ENCODE measurements at places on chromosomes 2 and 18.

GRCh38 chr2:31523871-31524492 is 56.8 kb downstream of the SRD5A2 start:
- peak; percentile 47 for DNase-seq

- no peak for DNase-seq
Observed at GRCh38 chr2:241014764-241015163, 16.3 kb downstream of the SNED1 start.

DNA sequence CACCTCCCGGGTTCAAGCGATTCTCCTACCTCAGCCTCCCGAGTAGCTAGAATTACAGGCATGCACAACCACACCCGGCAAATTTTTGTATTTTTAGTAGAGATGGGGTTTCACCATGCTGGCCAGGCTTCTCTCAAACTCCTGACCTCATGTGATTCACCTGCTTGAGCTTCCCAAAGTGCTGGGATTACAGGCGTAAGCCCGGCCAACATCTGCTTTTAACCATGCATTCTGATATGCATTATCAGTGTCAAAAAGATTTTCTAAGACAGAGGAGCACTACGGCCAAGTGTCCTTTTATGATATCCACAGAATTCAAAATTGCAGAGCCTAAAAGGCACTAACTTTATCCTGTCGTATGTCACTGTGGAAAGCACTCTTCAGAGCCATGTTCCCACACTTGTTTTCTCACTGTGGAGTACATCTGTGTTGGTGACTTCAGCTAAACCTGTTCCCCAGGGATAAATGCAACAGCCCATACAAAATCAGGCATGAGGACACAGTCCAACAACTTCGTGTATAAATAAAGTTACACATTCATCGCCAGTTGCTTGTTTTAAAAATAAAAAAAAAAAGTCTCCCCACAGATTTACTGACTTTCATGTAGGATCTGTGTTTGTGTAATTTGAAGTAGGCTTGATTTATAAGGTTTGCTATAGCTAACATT is 56.4 kb downstream of the STK25 start:
- DNase-seq: no peak

GRCh38 chr2:142877216-142877838 is at the start of gene KYNU:
TSS of gene KYNU (plus strand) at chr2:142877664. CDS start at chr2:142885368, 7,704 bp downstream.
- DNase-seq: no peak

DNA sequence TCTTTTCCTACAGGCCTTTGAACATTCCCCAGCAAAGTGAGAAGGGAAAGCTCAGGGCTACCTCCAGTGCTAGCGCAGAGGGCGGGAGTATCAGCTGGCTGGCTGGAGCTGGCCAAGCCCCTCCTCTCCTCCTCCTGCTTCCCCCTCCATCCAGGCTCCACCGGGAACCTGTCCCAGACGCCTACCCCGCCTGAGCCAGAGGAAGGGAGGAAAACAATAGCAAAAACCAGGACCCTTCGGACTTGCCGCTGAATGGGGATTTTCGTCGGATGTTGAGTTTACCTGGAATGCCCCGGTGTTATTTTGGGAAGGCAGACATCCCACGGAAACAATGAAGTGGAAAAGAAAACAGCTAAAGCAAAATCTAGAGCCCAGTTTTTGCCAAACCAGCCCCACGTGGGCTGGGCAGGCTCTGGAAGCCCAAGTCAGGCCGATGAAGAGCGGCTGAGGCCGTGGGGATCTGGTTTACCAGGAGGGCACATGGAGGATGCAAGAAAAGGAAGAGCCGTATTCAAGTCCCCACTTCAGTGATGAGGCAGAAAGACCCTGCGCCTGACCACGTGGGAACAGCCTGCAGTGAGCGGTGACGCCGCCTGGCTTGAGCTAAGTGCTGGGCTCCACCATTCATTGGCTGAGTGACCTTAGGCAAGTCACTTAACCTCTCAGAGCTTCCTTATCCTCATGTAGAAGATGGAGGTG is 100.4 kb upstream of the LCLAT1 start:
- no peak for DNase-seq

DNA sequence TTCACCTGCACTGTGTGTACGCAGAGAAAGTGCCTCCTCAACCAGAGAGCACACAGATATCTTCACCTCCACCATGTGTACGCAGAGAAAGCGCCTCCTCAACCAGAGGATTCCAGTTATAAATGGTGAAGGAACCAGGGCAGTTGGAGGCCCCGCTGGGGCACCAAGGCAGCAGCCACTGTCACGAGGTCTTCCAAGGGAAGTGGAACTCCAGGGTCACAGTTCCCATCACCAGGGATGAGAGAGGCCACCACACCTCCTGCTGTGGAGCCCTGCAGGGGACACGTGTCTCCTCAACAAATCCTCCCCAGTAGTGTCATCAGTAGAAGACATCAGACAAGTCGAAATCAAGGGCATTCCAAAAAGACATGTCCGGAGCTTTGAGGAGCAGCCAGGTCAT is 28.2 kb upstream of the NFATC1 start:
- no peak for DNase-seq

GRCh38 chr2:64482765-64483504 is 29.0 kb downstream of the LGALSL start:
- DNase-seq: no peak

GRCh38 chr18:55121397-55122170 is 162.3 kb upstream of the CCDC68 start:
- no peak for DNase-seq

Data from stimulated activated CD4-positive, alpha-beta T cell treated with anti-CD3 and anti-CD28 coated beads, Interleukin-1b, Interleukin-23, amount 100 ng/mL, for 24 hours (primary cell).